ENCODE measurements at places on chromosomes 6 and 20.
A peak's percentile ranks its signal among the peaks of the same experiment; 100 is the strongest.

GRCh38 chr6:32070814-32071543 lies 32.8 kb downstream of the CYP21A2 start:
- no peak for DNase-seq

- no peak for DNase-seq
Observed at GRCh38 chr6:57173056-57173885, 1.1 kb downstream of the BAG2 start.

- DNase-seq: no peak
Observed at GRCh38 chr6:111806561-111807497, 66.4 kb downstream of the FYN start.

GRCh38 chr6:99940582-99940981 lies 53.4 kb downstream of the MCHR2 start:
- no peak for DNase-seq

DNA sequence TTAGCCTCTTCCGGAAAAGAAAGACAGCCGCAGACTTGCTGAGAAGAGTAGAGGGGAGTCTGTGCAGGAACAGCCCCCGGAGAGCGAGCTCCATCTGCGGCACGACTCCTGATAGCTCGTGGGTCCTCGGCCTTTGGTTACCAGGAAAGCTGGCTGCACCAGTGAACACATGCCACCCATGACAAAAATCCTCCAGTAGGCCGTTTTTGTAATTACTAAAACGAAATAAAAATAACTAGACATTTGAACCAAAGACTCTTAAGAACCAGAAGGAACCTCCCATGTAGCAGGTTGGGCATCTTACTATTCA lies 42.2 kb downstream of the RAMACL start:
- DNase-seq: no peak

GRCh38 chr6:147821295-147821897 lies 312.9 kb downstream of the SAMD5 start:
- DNase-seq: no peak

GRCh38 chr6:54440549-54440948 lies 132.3 kb downstream of the TINAG start:
- no peak for DNase-seq

DNA sequence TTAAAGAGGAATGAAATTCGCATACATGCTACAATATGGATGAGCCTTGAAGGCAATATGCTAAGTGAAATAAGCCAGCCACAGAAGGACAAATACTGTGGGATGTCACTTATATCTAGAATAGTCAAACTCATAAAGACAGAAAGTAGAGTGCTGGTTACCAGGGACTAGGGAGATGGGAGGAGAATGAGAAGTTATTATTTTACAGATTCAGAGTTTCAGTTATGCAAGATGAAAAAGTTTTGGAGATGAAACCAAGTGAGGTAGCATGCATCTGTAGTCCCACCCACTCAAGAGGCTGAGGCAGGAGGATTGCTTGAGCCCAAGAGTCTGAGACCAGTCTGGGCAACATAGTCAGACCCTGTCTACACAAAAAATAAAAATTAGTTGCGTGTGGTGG lies 82.5 kb upstream of the ARID1B start:
- DNase-seq: no peak

DNA sequence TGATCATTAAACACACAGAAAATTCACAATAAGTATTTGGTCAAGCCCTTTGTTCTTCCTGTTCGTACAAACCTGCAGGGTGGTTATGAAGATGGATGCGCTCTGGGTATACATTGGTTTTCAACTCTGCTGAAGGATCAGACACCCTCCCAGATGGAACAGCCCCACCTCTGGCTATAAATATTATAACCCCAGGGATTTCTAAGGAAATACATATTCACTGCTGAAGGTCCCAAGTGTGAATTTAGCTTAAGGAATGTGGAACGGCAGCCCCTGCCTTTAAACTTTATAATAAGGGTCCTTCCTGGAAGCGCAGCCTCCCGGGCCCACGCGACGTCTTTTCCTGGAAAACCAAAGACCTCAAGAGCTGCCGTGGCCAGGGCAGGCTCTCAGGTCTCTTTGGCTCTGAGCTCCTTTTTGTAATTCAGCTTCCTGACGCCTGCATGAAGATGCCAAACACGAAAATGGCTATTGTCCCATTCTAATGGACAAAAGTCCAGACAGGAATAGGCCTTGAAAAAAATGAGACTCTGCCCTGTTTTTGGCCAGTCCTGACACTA lies 172.4 kb upstream of the SSTR4 start:
- DNase-seq: no peak

DNA sequence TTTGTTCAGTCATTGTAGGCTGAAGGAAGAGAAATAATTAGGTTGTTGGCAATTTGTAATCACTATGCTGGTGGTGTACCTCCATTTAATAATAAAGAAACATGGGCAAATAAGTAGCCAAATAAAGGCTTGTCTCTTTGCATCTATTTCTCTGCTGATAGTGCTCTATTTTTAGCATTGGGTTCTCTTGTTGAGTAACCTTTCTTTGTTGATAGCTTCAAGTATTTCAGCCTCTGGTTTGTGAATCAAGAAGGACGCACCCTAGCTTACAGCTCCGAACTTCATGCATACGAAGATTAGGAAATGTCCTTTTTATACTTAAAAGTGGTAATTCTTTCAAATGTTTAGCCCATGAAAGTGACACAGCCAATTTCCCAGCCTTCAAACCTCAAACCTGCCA lies 2.6 kb downstream of the PPP1R14C start:
- no peak for DNase-seq

GRCh38 chr6:86537292-86537861 lies 400.0 kb upstream of the HTR1E start:
- no peak for DNase-seq

DNA sequence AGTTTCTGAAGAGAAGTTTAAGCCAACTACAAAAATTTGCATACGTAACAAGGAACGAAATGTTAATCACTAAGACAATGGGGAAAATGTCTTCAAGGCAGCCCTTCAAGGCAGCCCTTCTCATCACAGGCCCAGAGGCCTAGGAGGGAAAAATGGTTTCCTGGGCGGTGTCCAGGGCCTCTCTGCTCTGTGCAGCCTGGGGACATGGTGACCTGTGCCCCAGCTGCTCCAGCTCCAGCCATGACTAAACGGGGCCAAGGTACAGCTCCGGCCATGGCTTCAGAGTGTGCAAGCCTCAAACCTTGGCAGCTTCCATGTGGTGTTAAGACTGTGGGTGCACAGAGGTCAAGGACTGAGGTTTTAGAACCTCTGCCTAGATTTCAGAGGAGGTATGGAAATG lies 325.1 kb downstream of the FRK start:
- DNase-seq: no peak

DNA sequence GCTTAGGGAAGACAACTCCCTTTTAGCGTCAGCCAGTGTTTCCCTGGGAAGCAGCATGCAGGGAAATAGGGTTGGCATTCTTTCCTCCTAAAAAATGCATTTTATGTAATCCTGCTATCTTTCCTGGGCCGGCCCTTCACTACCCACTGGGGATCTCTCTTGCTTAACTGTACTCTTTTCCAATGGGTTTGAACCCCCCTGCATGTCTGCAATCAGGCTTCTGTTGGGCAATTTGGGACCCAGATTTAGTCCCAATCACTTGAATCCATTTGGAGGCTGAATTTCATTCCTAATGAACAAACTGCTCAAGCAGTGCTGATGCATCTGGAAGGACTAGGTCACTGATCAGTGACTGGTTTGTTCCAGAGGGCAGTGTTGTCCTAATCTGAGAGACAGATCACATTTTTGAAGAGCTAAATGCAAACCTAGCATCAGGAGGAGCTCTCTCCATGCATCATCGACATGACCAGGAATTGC lies 152.0 kb downstream of the TSHZ2 start:
- DNase-seq: no peak

DNA sequence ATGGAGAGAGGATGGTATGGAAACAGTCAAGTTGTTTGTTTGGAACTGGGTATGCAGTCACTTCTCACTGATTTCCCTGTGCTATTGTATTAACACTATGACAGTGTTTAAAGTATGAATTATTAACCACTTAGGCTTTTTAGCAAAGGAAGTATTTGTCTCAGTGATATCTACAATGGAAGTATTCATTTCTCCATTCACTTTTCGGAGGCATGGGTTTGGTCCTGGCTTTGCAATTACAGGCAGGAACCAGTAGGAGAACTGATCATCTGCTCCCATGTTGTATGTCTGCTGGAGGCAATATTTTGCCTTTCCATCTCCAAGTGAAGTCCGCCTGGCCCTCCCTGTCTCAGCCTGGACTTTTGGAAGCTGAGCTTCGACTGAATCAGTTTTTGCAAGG lies 30.6 kb upstream of the EXOC2 start:
- no peak for DNase-seq

DNA sequence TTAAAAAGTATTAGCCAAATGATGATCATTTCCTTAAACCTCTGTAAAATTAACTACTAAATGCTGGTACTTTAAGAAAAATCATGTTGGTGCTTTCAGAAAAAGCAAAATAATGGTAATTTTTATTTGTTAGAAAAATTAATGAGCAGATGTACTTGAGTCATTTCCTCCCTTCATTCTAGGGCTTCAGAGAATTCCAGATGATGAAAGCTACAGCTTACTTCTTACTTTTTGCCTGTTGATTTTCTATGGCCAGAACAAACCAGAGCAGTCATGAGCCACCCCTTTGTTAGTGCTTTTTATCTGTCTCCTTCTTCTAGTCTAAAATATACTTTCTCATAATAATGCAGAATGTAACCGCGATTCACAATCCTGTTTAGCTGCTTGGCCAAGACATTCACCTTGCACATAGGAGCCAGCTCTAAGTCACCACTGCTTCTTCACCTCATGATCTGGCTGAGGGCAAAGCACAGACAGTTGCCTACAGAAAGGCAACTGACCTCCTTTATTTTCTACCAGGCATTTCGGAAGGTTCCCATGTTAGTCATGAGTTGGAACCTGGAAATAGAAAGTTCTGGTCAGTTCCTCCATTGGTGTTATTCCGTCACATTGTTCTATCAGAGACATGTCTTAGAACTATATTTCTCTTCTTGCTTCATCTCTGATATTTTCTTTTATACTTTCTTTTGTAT lies 43.5 kb upstream of the TINAG start:
- DNase-seq: no peak

DNA sequence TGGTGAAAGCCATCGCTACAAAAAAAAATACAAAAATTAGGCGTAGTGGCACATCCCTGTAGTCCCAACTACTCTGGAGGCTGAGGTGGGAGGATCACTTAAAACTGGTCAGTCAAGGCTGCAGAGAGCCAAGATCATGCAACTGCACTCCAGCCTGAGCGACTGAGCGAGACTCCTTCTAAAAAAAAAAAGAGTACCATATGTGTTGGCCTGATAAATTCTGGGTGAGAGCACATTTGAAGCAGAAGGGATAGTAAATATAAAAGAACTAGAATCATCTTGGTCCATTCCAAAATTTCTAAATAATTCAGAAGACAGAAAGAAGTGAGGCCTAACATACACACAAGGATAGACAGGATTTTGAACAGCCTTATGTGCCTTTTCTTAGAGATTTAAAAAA lies 2.2 kb downstream of the IBTK start:
- DNase-seq: no peak

DNA sequence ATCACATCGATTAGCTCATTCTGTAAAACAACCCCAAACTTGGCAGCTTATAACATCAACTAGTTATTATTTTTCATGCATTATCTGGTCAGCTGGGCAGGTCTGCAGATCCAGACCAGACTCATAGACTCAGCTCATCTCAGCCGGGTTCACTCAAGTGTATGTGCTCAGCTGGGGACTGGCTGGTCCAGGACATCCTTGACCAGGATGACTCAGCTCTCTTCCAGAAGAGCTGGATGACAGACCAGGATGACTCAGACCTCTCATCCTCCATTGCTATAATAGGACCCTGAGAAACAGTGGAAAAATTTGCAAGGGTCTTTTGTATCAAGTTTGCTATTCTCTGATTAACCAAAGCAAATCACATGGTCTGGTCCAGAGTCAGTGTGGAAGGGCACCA lies 312.5 kb upstream of the PLCB4 start:
- peak; percentile 59 for DNase-seq

DNA sequence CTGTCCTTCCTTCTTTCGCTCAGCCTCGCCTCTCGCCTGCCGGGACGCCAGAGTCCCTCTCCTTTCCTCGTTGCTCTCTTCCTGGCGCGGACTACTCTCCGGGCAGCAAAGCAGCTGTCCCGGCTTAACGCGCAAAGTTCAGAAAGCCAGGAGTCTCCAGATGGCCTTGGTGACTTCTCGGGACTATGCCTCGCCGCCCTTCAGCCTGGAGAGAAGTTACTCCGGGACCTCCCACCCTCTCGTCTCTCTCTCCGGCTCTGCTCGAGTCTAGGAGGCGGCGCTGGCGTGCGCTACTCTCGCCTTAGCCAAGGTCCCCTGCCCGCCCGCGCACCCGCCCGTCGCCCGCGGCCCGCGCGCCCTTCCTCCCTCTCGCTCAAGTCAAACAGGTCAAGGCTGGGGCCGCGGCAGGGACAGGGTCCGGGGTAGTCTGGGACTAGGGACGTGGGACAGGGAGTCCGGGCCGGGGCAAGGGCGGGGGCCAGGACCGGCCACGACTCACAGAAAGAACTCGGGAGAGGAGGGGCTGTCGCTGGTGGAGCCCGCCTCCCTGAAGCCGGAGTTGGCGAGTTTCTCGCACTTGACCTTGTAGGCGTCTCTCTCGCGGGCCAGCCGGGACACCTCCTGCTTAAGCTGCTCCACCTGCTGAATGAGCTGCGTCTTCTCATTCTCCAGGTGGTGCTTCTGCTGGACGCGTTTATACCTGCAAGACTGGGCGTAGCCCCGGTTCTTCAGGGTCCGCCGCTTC lies 1.5 kb downstream of the MAFB start:
- peak; percentile 84 for DNase-seq

DNA sequence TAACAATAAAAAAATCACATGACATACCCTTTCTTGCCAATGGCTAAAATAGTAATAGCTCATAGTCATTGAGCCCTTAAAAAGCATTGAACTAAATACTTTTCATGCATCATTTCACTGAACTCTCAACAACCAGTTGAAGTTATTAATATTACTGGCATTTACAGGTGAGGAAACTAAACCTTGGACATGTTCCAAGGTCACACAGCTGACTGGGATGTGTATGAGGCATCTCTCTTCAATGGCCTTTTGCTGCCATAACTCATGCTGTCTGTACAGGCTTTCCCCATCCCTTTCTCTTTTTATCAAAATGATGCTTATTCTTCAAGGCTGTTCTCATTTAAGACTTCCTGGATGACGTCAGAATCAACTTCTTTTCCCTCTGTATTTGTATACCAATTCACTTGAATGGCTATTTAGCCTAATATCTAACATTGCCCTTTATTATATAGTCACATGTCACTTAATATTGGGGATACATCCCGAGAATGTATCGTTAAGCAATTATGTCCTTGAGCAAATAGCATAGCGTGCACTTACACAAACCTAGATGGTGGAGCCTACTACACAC lies 476.4 kb downstream of the KIF16B start:
- no peak for DNase-seq

GRCh38 chr6:44375071-44375470 lies 12.4 kb upstream of the CDC5L start:
- DNase-seq: peak; percentile 39

- DNase-seq: no peak
Observed at GRCh38 chr20:50385733-50386640, 124.2 kb upstream of the PTPN1 start.

DNA sequence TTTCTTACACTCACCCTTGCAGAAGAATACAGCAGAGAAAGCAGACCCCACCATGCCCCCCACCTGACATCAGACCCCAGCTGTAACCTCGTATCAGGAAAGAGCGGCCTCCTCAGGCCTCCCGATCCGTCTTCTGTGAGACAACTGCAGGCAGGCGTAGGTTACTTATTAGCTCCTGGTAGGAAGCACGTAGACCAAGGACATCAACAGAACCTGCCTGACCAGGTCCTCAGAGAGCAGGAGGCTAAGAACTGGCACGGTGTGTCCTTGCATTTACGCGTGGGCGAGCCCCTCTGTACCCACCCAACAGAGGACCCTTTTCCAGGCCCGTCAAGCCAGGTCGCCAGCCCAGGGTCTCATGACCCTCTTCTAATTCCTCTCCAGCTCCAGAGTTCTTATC lies 51.0 kb downstream of the ABHD12 start:
- no peak for DNase-seq
